Mammary epithelial cell (primary cell): ENCODE measurements at places on chromosomes 11 and 22. TPM values are rescaled to one million over a fixed set of nuclear protein-coding genes. Genes with fewer than 3 reads are reported as not detected.
A peak's percentile ranks its signal among the peaks of the same experiment; 100 is the strongest.

P2RY6 gene
- total RNA-seq, result under 0.01 TPM

OR10AG1 gene
- not detected in 2 replicates for total RNA-seq

SEPTIN5 gene
- total RNA-seq, result 2.8 and 7.9 TPM in 2 replicates

MORC2 gene
- total RNA-seq, result 24.4 and 34.5 TPM in 2 replicates

RTN4R gene
- 4.3 and 10.5 TPM in 2 replicates for total RNA-seq

RAD9A gene
- total RNA-seq, result 9.0 and 17.2 TPM in 2 replicates

PHOX2A gene
- total RNA-seq, result not detected in 2 replicates

RBFOX2 gene
- total RNA-seq, result 126 and 134 TPM in 2 replicates

RAG2 gene
- total RNA-seq, result not detected in 2 replicates

C22orf31 gene
- total RNA-seq, result not detected

- DNase-seq, result peak; percentile 48
Measured at GRCh38 chr22:20456064-20456721, 18.6 kb upstream of the SCARF2 start.

DNA sequence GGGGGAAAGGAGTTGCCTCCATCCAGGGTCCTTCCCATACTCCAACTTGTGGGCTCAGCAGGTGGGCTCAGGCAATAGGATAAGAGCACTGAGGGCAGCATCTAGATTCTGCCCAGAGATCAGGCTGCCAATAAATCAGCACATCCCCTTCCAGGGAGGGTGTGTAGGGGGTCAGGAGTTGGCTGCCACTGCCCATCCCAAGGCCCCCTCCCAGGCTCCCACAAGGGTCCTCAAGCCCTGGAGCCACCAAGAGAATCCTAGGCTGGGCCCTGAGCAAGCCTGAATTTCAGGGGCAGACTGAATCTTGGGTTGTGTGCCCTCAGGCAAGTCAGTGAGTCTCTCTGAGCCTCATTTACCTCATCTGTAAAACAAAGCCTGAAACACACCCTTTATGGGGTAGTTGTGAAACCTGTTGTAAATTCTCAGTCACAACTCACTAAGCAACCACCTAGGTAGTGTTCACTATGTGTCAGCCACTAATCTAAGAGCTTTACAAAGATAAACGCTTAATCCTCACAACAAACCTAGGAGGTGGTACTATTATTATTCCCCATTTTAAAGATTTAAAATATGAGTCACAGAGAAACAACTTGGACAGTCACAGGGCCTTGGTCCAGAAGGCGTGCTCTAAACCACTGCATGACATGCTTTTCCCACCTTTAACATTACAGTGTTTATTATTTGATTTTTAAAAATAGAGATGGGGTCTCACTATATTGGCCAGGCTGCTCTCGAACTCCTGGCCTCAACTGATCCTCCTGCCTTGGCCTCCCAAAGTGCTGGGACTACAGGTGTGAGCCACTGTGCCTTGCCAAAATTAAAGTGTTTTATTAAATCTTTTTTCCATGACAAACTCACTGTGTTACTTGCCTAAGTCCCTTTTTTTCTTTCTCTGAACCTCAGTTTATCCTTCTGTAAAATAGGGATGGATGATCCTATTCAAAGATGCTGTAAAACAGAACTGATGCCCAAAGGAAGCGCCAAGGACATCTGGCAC, 36.2 kb downstream of the LMO1 start:
- peak; percentile 95 for DNase-seq

DNA sequence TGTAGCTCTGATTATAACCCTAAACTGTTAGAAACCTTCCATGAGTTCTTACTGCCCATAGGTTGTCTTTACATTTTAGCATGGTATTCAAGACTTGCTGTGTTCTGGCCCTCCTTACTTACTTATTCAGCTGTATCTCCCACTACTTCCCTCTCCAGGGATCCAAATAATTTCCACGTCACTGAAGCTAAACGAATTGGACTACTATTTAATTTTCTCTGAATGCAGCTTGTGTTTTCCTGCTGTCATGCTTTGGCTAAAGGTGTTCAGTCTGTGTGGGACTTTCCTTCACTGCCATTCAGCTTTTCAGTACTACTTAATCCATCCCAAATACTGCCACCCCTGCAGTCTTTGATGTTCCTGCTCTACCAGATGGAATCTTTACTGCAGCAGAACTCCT, 88.3 kb downstream of the UVRAG start:
- no peak for DNase-seq

DNA sequence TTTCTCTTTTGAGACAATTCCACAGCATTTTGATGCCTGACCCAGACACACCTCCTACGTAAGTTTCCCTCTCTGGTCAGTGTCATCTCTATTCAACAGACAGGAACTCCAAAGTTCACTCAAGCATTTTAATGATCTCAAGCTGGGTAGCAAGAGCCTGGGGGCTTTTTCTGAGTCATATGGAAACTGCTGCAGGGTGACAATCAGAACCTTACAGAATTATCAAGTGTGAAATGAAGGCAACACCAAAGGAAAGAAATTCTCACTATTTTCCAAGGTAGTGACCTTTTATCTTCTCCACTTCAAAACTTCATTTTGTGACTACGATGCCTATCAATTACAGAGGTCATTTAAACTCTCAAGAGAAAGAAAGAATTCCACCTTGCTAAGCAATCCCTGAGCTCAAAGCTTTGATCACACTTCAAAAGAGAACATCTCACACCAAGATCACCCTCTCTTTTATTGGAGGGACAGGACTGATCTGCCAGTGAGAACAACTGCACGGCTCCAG, 229.0 kb upstream of the ZC3H12C start:
- no peak for DNase-seq

- no peak for DNase-seq
Measured at GRCh38 chr22:42190274-42190673, 59.7 kb upstream of the CYP2D6 start.

GRCh38 chr22:28112190-28112544, 193.1 kb upstream of the PITPNB start:
- DNase-seq, result no peak

- DNase-seq, result no peak
Measured at GRCh38 chr22:42910221-42910942, 53.3 kb upstream of the ARFGAP3 start.

GRCh38 chr11:134248910-134249480, 4.2 kb downstream of the THYN1 start:
- no peak for DNase-seq

GRCh38 chr11:73752903-73753302, 8.0 kb downstream of the RAB6A start:
- no peak for DNase-seq

- peak; percentile 74 for DNase-seq
Measured at GRCh38 chr11:130023204-130023603, 20.6 kb upstream of the PRDM10 start.

DNA sequence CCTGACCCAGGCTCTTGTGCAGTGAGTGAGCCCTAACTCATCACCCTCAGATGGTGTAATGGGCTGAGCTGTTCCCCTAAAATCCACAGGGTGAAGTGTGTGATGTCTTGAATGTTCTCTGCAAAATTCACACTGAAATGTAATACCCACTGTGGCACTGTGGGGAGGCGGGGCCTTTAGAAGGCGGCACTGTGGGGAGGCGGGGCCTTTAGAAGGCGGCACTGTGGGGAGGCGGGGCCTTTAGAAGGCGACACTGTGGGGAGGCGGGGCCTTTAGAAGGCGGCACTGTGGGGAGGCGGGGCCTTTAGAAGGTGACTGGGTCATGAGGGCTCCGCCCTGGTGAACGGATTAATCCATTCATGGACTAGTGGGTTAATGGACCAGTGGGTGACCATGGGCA, 33.0 kb downstream of the CHID1 start:
- DNase-seq, result no peak

- peak; percentile 4 for DNase-seq
Measured at GRCh38 chr11:126212089-126212660, 593 bp downstream of the FAM118B start.

- peak; percentile 23 for DNase-seq
Measured at GRCh38 chr11:41382927-41383326, 76.5 kb downstream of the LRRC4C start.

DNA sequence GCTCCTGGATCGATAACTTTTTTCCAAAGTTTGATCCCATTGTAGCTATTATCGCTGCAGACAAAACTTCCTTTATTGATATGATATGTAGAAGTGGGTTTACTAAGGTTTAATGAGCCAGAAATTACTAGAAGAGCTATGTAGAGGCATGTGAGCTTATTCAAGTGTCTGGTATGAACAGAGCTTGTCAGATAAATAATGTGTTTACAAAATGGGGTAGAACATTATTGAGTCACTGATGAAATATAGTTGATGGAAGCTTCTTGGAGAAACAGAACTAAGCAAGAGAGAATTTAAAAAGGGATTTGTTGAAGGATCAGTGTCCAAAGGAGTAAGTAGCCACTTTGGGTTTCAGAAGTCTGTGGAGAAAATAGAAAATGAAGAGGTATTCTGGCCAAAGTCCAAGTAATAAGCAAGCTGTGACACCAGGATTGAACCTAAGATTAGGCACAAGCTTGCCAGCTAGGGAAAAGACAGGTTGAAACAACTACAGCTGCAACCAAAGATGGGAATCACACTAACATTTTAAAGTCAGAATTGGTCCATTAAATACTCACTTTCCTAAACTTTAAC, 104.3 kb downstream of the MAML2 start:
- DNase-seq, result no peak

DNA sequence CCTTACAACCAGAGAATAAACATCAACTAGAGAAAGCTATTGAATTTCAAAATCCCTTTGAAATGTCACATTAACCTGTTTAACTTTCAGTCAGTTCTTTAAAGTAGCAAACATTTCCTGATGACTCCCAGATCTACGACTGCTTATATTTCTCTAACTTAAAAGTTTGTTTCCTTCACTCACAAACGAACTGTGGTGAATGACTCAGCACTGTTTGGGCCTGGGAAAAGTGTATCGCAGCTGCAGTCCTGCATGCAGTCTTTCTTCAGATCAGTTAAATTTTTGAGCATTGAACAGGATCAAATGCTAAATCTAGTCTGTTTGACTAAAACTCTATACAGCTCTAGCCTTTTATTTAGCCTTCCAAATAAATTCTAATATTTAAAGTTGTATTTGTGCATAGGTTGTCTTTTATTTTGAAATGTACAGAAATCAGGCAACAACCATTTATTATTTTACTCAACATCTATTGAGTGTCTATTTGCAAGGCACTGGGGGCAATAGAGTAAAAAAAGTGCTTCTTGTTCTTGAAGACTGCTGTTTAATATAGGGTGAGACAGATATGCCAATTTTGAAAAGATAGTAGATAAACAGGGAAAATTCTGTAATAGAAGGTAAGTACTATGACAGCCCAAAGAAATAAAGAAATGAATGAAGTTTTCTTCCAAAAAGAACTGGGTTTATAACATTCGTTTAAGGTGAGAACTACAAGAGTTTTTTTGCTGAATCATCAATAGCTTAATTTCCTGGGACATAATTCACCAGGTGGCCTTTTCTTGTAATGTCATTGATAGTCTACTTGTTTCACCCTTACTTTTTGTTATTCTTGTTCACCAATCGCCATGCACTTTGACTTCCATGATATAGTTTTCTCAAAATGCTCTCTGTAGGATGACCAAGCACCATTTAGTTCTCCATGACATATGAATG, 235.4 kb downstream of the METTL15 start:
- DNase-seq, result peak; percentile 66

GRCh38 chr22:48794906-48795305, 1032.8 kb downstream of the BRD1 start:
- no peak for DNase-seq
